Stimulated activated CD8-positive, alpha-beta memory T cell treated with anti-CD3 and anti-CD28 coated beads, Interleukin-12 subunit alpha, Interleukin-12 subunit beta, amount 100 ng/mL, for 1 hour (primary cell): ENCODE measurements at places on chromosomes 3 and 15.

- no peak for DNase-seq
Measured at GRCh38 chr3:191119415-191120295, 79.4 kb upstream of the OSTN start.

GRCh38 chr3:18111796-18112232, 313.3 kb downstream of the SATB1 start:
- no peak for DNase-seq

DNA sequence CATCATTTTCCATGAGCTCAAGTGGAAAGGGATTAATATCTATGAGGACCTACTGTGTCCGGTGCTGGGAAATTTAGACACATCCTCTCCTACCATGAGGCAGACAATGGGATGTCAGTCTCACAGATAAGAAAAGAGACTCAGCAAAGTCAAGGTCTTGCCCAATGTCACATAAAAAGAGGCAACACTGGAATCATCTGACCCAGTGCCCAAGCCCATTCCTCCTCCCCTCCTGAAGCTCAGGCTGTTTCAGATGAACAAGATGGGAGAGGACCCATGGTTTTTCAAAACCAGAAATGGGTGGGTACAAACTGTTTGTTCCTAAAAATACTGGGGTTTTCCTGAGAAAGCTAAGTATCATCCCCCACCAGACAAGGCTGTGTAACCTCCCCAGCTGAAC, 22.2 kb downstream of the POC1A start:
- DNase-seq = no peak

- no peak for DNase-seq
Measured at GRCh38 chr3:126555795-126556636, 2.7 kb downstream of the C3orf22 start.

- no peak for DNase-seq
Measured at GRCh38 chr15:43105077-43105736, 631 bp downstream of the UBR1 start.

DNA sequence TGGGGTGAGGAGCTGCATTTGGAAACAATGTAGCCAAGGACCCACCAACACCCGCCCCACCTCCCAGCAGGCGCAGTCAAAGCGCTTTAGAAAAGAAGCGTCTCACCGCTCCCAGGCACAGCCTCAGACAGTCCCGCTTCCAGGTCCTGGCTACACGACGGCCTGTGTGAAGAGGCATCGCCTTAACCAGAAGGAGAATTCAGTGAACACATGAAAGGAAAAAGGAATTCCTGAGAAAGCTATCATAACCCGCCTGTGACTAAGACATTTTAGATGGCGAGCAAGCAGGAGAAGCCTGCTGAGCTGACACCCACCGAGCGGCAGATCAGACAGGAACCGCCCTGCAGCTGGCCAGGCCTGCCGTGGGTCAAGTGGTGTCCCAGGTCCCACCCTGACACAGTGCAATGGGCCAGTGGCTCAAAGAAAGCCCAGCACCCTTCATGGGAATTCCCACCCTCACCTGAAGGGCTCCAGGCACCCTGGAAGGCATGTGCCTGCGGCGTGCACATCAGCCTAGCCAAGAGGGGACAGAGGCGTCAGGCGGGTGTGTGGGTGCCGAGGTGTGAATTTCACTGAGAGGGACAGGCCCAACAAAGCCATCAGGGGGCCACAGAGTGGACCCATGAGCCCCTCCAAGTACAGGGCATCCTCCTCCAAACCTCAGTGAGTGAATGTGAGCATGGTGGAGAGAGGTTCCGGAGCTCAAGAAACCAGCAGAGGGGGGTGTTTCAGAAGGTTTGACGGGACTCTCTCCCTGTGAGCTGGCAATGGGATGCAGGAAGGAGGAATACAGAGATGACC, 144.8 kb downstream of the NSMCE3 start:
- no peak for DNase-seq

- no peak for DNase-seq
Measured at GRCh38 chr15:57288926-57289580, 87.3 kb upstream of the CGNL1 start.

GRCh38 chr3:133874761-133875438, 20.8 kb downstream of the RAB6B start:
- DNase-seq = no peak

DNA sequence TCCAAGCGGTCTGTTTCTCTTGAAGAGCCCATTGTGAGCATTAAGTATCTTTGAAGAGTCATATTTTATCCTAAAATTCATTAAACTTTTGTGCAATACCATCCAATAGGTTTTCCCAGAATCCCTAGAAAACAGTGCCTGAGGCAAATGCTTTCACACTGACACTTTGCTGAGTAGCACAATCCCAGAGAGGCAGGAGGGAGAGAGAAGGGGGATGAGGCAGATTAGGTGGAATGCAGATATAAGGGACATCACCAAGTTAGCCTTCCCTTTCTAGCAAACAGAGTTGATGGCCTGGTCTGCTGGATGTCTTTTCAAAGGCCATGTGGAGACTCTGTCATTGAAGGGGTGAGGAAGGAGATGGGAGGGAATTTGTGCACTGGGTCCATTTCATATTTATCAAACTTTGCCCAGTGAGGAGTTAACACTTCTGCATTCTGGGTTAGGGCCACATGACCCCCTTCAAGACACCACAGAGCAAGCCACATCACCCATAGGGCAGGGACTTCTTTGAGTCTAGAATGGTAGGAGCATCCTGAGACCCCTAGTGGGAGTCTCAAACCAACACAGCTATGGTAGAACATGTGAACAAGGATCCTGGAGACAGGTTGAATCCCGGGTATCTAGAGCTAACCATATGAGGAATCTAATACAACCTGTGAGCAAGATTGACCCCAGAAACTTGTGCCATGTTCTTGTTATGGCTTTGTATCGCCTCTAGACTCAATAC, 32.0 kb upstream of the SEMA6D start:
- no peak for DNase-seq

DNA sequence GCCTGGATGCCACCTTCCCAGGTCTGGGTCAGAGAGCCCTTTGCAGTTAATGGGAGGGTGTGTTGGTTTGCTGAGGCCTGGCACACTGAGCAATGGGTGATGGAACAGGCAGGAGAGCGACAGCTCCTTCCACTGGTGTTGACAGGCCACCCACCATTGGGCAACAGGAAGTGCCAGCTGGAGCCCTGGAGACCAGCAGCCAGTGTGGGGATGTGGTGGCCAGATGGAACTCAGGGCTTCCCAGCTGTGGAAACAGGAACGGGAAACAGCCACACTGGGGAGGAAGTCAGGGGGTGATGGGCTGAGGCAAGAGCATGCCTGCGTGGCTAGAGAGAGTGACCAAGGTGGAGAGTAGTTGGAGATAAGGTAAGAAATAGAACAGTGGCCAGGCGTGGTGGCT, 9.3 kb downstream of the PSTPIP1 start:
- no peak for DNase-seq

DNA sequence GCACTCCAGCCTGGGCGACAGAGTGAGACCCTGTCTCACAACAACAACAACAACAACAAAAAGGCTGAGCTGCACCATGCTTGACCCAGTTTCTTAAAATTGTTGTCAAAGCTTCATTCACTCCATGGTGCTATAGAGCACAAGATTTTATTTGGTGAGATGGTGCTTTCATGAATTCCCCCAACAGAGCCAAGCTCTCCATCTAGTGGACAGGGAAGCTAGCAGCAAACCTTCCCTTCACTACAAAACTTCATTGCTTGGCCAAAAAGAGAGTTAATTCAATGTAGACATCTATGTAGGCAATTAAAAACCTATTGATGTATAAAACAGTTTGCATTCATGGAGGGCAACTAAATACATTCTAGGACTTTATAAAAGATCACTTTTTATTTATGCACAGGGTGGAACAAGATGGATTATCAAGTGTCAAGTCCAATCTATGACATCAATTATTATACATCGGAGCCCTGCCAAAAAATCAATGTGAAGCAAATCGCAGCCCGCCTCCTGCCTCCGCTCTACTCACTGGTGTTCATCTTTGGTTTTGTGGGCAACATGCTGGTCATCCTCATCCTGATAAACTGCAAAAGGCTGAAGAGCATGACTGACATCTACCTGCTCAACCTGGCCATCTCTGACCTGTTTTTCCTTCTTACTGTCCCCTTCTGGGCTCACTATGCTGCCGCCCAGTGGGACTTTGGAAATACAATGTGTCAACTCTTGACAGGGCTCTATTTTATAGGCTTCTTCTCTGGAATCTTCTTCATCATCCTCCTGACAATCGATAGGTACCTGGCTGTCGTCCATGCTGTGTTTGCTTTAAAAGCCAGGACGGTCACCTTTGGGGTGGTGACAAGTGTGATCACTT, 2.0 kb downstream of the CCR5 start:
- no peak for DNase-seq

DNA sequence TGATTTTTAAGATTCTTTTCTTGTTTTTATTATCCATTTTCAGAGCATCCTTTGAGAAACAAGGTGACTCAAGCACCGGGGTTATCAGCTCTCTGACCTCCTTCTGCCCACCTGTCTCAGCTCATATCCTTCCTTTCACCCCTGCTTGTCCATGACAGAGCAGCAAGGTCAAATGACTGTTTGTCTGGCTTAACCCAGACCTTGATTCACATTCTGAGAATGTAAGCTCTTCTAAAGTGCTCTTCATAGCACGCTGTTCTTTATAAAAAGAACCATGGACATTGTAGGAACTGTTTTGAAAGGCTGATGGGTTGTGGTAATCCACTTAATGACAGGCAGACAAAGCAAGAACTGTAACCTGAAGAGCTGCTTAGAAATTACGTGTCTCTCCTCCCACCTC, 122.5 kb downstream of the CHST2 start:
- DNase-seq = no peak

- DNase-seq = no peak
Measured at GRCh38 chr3:2603692-2604289, 505.1 kb downstream of the CNTN4 start.

- DNase-seq = no peak
Measured at GRCh38 chr3:177725165-177725564, 527.9 kb upstream of the TBL1XR1 start.

DNA sequence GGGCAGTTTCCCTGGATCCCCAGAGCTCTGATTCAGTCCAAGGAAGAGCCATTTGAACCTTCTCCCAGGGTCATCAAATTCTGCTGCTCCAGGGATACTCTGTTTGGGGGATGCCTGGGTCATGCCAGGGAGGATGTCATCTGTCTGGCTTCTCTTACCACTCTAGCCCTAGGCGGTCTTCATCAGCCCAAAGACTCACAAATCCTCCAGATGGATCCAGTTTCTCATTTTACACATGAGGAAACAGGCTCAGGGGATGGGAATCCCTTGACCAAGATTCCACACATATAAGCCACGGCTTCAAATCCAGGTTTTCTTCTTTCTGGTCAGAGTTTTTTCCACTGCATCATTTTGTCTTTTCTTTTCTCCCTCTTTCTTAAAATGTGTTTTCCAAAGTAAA, 36.7 kb downstream of the SLC28A1 start:
- no peak for DNase-seq

GRCh38 chr3:4334548-4334947, 31.4 kb downstream of the SETMAR start:
- DNase-seq = no peak

DNA sequence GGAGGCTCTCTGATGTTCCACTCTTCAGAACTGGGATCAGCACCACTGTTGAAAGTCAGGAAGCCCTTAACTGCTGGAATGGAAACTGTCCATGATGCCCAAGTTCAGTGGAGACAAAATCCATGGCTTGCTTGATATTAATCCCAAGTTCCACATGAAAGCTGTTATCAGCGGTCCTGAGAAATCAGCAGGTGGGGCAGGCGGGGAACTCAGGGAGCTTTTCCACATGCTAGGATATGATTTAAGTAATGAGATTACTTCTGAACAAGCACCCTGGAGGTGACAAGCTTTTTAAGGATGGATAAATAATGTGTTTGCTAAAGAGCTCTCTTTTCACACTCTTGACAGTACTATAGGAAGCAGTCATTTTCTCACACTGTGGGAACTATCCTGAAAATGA, 82.9 kb downstream of the CYP19A1 start:
- DNase-seq = no peak

DNA sequence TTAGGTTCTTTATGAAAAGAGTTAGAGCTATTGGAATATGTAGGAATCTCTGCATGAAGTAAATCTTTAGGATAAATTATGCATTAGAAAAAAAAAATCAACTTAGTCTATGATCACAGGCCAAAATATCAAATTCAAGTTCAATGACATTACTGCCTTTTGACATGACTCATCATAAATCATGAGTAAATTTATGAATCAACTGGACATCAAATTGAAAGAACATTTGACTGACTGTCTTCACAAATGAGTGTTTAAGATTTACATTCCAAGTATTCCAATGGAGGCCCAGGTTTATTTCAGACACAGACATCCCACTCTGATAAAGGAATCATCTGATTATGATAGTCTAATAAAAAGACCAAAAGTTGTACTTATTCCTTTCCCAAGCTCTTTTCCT, 192.8 kb upstream of the TTC14 start:
- DNase-seq = no peak

- no peak for DNase-seq
Measured at GRCh38 chr3:7789324-7789723, 712.3 kb upstream of the LMCD1 start.

DNA sequence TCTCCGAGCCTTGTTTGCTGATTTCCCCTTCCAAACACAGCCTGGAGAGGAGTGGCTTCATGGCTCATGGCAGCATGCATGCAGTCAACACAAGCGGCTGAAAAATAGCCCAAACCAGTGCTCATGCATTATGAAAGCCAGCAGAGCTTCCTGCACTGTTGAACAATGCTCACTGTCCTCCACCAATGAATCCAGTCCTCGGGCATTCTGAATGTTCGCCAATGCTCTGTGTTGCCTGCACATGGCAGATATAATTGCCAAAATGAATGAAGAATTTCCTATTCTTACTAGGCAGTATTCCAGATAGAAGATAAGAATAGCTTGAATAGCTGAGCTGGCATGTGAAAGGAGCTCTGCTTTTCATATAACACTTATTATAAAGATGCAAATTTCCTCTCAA, 252.7 kb downstream of the ROBO1 start:
- no peak for DNase-seq

GRCh38 chr3:110664148-110664547, 407.5 kb upstream of the NECTIN3 start:
- DNase-seq = no peak

GRCh38 chr3:115498898-115499297, 124.4 kb upstream of the GAP43 start:
- no peak for DNase-seq

- DNase-seq = no peak
Measured at GRCh38 chr3:195001961-195002861, 268.7 kb downstream of the XXYLT1 start.

- DNase-seq = no peak
Measured at GRCh38 chr3:52277972-52278509, 408 bp downstream of the WDR82 start.

- DNase-seq = no peak
Measured at GRCh38 chr15:43449981-43450380, 43.0 kb downstream of the TP53BP1 start.

GRCh38 chr3:65549626-65549959, 489.1 kb downstream of the MAGI1 start:
- no peak for DNase-seq

DNA sequence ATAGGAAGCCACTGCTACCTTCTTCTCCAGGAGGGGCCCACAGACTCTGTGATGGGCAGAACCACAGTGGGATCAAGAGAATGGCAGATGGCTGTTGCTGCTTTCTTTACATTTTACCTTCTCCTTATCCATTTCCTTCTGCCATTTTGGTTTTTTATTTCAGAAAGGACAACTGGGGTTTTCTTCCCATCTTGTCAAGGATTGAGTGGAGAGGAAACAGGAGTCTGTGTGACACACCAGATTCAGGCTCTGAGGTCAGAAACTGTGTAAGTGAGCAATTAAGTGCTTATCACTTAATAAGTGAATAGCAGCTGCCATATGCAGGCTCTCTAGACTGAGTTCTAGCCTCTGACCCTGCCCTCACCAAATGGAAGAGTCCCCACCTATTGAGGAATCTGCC, 47.3 kb downstream of the ITGB5 start:
- no peak for DNase-seq

GRCh38 chr3:116338713-116339112, 106.6 kb downstream of the LSAMP start:
- DNase-seq = no peak
